ENCODE measurements at places on chromosomes 1 and 21.

DNA sequence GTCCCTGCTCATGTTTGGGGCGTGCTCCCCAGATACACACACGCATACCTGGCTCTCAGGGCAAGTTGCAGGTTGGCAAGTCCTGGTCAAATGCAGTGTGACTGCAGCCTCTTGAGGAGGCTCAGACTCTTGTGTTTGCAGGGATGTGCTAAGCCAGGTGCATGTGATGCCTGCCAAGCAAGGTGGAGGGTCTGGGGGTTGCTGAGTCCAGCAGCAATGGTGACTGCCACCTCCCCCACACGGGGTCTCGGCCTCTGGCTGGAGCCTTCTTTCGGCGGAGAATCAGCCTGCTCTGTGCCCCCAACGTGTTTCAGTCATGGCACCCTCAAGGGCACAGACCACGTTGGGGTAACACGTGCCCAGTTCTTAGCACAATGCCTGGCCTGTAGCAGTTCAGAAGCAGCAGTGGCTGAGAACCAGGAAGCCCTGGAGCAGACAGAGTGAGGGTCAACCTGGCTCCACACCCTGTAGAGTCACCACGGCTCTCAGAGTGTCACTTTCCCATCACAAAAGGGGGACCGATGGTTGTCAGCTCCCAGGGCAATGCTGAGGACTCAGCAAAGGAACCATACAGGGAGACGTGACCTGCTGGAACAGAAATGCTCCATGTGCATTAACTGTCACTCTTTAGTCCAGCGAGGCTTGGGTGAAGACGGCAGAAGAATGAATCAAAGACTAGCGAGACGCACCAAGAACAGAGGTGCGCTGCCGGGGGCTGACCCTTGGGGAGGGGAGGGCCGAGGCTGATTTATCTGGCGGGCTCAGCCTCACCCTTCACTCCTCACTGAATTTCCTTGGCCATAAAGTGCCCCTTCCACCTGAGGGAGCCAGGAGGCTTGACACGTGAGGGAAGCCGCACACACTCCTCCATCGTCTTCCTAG, 109.0 kb downstream of the PGBD5 start:
- no peak for DNase-seq

DNA sequence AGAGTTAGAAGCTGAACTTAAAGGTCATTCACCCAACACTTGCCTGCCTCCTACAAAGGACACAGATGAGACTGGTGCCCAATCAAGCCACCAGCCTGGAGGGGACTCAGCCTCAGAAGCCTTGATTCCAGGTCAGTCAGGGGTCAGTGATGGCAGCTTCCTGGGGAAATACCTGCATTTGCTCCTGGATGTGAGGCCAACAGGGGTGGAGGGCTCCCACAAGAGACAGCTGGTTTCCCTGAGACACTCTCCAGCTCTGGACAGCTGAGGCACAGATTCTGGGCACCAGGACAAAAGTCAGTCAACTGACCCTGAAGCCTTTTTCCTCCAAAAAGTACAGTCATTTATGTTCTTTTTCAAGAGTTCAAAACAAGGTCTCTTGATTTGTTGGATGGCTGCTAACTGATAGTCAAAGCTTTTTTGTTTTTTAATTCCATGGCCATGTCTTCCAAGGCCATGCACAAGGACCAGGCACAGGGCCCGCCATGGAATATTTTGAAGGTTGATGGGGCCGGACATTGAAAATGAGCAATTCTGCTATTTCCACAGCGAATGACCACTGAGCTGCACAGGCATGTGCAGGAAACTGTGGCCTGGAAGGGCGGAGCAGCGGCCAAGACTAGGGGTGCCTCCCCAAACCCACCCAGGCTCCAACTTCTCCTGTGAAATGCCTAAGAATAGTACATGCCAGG, 1.8 kb downstream of the C2CD2 start:
- DNase-seq: no peak

- DNase-seq: peak; percentile 8
These were observed 347.8 kb downstream of the DUSP10 start for GRCh38 chr1:221394011-221394544.

DNA sequence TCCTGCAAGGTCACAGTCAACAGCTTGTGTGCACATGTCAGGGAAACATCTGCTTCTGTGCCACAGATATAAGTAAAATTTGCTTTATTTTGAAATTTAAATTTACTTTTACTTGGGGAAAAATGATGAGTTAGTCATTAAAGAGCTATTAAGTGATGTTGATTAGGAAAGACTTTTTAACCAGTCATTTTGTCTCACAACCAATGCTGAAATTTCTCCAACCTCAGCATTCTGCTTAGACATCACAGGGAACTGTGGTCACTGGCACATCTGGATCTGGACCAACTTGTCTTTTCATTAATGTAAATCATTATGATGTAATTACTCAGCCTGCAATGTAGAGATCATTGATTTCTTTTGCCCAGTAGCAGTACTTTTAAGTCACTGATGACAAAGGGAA, 301.0 kb downstream of the TTLL7 start:
- no peak for DNase-seq

DNA sequence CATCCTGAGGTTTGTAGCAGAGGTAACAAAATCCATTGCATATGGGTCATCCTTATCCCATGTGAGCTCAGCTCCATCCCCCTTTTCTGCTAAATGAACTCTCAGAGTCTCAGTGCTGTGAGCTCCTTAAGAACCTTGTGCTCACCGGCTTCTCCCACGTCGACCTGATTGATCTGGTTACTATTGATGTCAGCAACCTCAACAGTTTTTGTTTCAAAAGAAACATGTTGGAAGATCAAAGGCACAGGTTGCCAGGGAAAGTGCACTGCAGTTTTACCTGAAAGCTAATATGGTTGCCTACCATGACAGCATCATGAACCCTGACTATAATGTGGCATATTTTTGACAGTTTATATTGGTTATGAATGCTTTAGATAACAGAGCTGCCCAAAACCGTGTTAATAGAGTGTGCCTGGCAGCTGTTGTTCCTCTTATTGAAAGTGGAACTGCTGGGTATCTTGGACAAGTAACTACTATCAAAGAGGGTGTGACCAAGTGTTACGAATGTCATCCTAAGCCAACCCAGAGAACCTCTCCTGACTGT, 131.4 kb downstream of the HS2ST1 start:
- no peak for DNase-seq

DNA sequence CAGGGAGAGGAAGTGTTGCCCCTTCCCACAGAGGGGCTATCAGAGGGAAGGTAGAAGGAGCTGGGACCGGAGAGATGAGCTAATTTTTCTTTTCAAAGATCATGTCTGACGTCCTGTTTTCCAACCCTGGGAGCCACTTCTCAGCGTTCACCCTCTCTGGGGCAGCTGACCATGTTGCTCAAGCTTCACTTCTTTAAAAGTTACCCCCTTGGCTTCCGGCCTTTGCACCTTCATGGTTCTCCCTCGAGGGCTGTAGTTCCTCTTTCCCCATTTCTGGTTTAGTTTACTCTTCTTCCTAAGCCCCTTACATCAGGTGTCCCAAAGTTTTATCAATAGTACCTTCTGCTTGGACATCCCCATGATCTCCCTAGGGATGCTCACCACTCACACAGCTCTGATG, 23.8 kb upstream of the CSF1 start:
- no peak for DNase-seq

- DNase-seq: no peak
These were observed 442.9 kb downstream of the PTPRC start for GRCh38 chr1:199081739-199082138.

DNA sequence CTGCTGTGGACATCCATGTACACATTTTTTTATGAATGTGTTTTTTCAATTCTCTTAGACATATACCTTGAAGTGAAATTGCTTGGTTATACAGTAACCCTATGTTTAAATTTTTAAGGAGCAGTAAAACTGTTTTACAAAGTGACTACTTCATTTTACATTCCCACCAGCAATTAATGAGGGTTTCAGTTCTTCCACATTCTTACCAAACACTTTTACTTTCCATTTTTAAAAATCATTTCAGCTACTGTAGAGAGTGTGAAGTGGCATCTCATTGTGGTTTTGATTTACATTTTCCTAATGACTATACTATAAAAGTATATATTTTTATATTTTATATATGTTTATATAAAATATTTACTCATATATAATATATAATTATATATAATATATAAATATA, 1221.5 kb downstream of the PLA2G4A start:
- DNase-seq: no peak

- DNase-seq: no peak
These were observed 26.6 kb downstream of the SLC22A15 start for GRCh38 chr1:116002781-116003420.

- no peak for DNase-seq
These were observed 12.5 kb downstream of the NPHP4 start for GRCh38 chr1:5979536-5980313.

- DNase-seq: no peak
These were observed 5.1 kb downstream of the ECHDC2 start for GRCh38 chr1:52916241-52916975.

DNA sequence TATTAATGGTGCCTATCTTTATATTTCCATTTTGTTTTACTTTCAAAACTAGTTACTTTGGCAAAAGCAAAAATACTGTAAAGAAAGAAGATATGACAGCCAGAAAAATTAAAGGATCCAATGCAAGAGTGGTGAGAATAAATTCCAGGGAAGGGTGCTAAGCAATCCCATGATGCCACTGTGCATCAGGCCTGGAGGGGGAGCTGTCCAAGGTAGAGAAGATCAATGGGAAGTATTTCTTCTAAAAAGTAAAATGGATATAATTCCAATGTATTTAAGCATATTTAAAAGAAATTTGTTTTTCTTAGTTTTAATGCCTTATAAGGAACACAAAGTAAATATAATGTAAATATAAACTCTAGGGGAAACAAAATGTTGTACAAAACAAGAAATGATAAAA, 1382.2 kb upstream of the B3GALT2 start:
- no peak for DNase-seq

DNA sequence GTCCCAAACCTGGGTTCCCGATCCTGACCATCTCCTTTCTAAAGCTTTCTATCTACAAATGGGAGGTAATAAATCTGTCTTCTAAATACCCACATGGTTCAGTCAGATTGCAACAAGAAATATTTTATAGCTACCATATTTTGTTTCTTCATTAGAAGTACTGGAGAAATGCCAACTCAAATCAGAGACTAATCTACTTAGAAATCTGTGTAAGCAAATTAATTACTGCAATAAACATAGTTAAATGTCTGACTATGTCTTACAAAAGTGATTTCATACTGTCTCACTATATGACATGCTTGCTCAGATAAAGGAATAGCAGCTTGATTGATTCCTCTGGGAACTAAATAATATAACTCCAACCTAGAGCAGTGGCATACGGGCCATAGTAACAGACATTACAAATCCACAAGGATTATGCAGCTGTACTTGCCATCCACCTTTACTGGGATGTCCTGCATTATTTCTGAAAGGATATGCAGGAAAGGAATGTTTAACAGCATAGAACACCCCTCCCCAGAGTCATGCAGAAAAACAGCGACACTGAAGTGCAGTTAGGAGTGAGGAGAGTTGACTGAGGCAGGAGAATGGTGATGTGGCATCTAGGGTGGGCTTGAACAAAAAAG, 80.3 kb downstream of the PCNX2 start:
- DNase-seq: no peak

- DNase-seq: no peak
These were observed 5.7 kb downstream of the DIO1 start for GRCh38 chr1:53899708-53900107.

DNA sequence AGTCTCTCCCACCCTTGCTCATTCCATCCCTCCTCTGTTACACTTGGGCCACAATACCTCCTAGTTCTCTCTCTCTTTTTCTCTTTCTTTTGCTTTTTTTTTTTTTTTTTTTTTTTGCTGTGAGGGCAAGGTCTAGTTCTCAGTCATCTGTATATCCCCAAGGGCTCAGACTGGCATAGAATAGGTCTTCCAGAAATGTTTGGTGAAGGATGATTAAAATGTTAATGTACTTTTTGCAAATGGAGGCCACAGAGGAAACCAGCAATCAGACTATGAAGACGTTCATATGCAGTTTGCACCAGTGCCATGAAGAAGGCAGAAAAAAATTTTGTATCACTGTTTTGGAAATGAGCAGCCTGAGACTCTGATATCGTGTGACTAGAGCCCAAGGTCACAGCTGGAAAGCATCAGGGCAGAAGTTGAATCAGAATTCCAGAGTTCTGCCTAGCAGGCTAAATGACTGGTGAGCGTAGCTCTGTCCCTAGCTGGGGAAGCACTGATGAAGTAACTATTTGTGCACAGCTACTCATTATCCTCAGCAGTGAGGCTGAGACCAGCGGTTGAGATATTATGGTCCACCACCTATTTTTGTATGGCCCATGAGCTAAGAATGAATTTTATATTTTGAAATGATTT, 186.5 kb downstream of the TGFBR3 start:
- DNase-seq: peak; percentile 84

DNA sequence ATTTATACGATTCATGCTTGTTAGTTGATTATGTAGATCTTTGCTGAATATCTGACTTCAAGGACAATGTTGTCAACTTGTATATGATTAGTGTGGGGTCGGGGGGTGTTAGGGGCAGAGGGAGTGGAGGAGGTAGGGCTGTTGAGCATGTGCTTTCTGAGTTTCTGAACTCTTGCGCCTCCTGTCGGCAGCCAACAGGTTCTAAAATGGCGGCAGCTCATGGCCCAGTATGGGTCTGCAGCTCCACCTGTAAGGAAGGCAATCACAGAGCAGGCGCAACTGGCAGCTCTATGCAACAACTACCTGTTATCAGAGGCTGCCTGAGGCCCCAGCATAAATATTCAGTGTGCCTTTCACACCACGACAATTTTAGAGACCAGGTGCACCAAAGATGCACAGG, 205.8 kb upstream of the PLXNA2 start:
- DNase-seq: no peak

- no peak for DNase-seq
These were observed 533.3 kb downstream of the PTBP2 start for GRCh38 chr1:97254731-97255463.

GRCh38 chr1:234348964-234349363, 24.3 kb upstream of the COA6 start:
- no peak for DNase-seq

DNA sequence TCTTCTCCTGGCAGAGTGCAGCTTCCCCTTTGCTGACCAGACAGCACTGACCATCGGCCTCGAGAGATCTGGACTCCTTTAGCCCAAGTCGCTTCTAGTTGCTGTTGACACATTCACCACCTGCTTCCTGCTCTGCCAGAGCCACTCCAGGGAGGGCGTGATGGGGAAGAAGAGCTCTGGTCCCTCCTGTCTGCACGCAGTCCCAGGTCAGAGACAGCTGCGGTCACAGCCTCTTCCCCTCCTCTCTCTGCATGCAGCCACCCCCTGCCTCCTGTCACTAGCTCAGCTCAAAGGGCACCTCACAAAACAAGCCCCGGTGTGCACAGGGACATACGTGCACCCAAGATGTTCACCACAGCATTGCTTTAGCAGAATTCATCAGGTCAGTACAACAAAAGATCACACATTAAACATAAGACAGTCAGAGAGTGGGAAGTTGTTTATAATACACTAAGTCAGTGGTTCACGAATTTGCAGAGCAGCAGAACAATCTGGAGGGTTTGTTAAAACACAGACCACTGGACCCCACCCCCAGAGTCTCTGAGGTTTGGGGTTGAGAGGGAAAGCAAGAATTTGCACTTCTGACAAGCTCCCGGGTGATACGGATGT, 132.9 kb downstream of the SYF2 start:
- DNase-seq: no peak
